ENCODE measurements at places on chromosomes 1 and 21.

DNA sequence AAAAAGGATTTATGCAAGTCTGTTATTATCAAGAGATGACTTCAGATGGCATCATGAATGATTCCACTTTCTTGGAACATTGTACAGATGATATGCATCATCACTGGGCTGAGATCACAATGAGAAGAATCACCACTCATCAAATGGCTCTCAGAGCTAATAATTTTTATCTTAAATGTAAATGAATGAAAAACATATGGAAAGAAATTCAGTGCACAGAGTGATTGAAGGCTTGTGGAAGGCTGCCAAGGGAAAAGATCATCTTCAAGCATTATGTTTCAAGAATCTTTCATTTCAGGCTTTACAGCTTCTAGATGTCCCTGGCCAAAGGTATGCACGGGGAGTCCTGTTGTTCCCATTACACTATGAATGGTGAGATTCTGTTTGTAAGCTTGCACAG lies 955.7 kb downstream of the TTLL7 start:
- no peak for DNase-seq

- DNase-seq: no peak
These were observed 97.7 kb downstream of the IGSF21 start for GRCh38 chr1:18205319-18205718.

- DNase-seq: no peak
These were observed 58.7 kb downstream of the RUNX3 start for GRCh38 chr1:24871306-24871901.

GRCh38 chr1:170853302-170853701 lies 82.0 kb upstream of the MROH9 start:
- DNase-seq: no peak

- DNase-seq: no peak
These were observed 3.8 kb downstream of the SLC27A3 start for GRCh38 chr1:153778824-153779519.

DNA sequence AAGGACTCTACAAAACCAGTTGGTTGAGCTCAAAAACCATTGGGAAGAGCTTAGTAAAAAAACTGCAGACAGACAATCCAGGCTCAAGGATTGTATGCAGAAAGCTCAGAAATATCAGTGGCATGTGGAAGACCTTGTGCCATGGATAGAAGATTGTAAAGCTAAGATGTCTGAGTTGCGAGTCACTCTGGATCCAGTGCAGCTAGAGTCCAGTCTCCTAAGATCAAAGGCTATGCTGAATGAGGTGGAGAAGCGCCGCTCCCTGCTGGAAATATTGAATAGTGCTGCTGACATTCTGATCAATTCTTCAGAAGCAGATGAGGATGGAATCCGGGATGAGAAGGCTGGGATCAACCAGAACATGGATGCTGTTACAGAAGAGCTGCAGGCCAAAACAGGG lies 104.0 kb upstream of the BMP8A start:
- DNase-seq: no peak

DNA sequence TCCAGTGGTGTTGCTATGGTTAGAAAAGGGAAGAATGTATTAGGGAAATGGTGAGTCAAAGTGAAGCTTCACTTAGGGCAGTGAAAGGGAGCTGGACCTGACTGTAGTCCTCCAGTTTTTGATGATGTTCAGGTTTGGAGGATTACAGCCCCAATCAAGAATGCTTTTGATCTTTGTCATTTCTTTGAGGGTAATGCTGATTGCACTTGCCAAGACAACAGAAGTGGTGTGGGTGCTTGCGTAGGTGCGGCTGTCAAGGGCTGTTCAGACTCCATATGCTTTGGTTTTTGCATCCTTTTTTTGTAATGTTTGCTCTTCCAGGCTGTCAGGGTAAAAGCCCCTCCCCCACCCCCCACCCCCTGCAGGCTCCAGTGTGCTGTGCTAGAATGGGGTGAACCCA lies 38.9 kb downstream of the HHAT start:
- no peak for DNase-seq

DNA sequence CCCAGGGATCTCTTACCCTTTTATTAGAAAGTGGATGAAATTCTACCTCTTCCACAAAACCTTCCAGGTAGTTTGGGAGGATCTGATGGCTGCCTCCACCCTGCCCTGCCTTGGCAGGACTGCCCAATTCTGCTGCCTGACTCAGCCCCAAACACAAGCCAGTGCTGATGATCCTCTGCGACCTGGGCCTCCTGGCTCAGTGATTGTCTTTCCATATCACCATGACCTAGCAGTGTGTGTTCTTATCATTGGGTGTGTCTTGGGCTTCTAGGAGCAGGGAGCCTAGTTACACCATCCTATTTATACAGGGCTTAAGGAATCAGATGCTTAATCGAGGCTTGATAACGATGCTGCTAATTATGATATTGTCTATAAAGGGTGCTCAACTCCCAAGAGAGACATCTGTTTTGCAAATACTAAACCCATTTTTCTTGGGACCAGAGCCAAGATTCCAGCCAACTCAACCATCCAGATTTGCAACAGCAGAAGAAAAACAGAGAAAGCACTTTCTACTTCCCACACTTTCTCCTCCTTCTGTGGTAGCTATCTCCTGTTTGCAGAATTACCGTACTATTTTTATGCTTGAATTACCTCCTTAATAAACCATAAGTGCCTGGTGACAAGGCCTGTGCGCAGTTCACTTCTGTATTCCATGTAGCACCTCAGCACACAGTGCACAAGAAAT lies 36.5 kb upstream of the KIF21B start:
- no peak for DNase-seq

DNA sequence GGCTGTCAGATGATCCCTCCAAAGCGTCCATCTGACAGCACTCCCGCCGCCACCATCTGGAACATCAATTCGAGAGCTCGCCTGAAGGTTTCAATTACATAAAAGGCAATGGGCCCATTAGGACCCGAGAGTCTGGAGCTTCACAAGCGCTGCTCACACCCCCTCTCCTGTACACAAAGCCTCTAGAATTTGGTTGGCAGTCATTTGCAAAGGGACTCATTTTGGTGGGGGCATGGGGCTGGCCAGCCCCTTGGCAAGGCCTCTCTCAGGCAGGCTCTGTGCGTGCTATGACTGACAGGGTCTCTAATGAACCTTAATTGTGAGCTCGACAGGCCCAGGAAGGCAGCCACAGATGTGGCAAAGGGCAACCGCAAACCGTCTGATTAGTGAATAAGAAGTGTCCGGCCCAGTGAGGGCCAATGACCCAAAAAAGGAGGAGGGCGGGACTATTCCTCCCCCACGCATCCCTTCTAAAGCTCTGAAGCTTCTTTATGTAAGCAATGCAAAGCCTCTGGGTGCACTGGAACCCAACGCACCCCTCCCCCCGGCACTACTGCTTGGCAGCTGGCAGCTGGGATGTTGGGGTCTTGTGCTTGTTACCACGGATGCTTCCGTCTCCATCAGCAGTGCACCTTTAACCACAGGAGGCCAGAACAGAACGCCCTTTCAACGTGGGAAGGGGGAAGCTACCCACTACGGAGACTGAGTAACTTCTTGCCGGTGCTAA lies 79.4 kb downstream of the CAPZB start:
- DNase-seq: no peak

Measured in stimulated activated CD8-positive, alpha-beta memory T cell treated with anti-CD3 and anti-CD28 coated beads, Interleukin-4, amount 100 ng/mL, for 24 hours (primary cell).